ENCODE measurements at places on chromosomes 2 and 18. TPM values are rescaled to one million over a fixed set of nuclear protein-coding genes. Genes with fewer than 3 reads are reported as not detected.

DNA sequence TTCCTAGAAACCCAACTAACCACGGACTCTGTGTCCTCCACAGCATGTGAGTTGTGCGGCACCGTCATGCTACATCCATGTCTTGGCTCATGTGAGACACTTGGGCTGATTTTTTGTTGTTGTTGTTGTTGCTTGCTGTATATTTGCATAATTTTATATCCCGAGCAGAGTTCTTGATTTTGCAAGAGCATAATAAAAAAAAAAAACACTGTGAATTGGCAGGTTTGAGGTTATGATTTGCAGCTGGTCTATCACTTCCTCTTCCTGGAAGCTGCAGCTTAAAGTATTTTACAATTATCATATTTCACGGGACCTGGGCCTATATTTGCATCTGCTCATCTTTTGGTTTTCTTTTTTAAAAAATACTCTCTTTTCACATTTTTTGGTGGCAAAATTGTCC, 142.3 kb upstream of the NRP2 start:
- no peak for DNase-seq
- H3K4me3 ChIP-seq = no peak overlapping the region
- no peaks in the 10 kb centered on the region for H3K27me3 ChIP-seq
- no peak overlapping the region for H3K27ac ChIP-seq
- H3K36me3 ChIP-seq = no peaks in the 10 kb centered on the region

GRCh38 chr2:220332886-220333285, 705.5 kb downstream of the SLC4A3 start:
- H3K27ac ChIP-seq = no peak overlapping the region
- H3K4me1 ChIP-seq = no peaks in the 10 kb centered on the region
- H3K4me3 ChIP-seq = no peak overlapping the region
- H3K36me3 ChIP-seq = no peaks in the 10 kb centered on the region
- DNase-seq = no peak

DNA sequence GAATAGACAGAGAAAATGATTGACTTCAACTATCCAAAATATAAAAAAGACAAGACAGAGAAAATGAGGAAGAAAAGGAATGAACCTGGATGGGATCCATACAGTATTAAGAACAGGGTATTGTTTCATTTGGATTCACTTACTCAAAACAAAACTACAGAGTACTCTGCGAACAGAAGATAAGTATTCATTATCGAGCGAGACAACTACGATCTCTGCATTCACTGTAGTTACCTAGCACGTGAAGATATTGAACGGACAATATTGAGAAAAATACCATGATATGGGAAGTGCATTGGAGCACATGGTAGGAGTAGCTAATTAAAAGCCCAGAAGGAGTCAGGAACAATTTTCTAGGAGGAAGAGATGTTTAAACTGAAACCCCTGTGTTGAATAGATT, 1.0 kb upstream of the ORC2 start:
- no peaks in the 10 kb centered on the region for H3K36me3 ChIP-seq
- H3K4me3 ChIP-seq = peak overlapping the region; percentile 98
- no peaks in the 10 kb centered on the region for H3K4me1 ChIP-seq

SIX2 gene
- not detected for polyA plus RNA-seq

- H3K36me3 ChIP-seq = no peaks in the 10 kb centered on the region
- H3K27me3 ChIP-seq = no peaks in the 10 kb centered on the region
- no peak overlapping the region for H3K27ac ChIP-seq
- DNase-seq = no peak
- H3K4me1 ChIP-seq = no peaks in the 10 kb centered on the region
- H3K4me3 ChIP-seq = no peak overlapping the region
Observed at GRCh38 chr2:163641986-163642385, 93.8 kb downstream of the FIGN start.

DNA sequence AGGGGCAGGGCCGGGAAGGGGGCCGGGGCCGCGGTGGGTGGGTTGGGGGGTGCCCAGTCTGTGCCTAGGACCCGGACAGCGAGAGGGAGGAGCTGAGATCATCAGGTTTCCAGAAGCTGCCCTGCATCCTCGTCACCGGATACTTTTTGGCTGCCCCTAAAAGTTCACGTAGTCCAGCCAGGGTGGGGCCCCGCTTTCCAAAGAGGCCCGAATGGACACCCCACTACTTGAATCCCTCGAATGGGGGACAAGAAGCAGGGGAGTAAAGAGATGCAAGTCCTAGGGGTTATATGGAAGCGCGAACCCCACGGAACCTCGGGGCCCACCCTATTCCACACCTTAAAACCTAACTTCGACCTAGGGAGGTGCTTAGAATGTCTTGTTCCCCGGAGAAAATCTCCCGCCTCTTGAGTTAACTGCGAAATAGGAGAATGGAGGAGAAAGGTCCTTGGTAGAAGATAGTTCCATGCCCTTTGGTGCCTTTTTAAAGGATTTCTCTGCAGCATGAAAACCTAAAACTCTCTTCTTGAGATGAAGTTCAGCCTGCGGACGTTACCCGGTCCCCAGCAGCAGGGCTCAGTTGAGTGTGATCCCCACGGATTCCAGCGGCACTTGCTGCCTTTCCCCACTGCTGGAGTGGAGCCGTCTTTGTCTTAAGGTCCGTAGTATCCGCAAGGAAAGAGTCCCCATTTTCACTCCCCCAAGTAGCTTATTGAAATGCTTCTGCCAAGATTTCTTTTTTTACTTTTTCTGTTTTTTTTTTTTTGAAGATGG, 2.1 kb upstream of the RNF152 start:
- peak overlapping the region; percentile 97 for H3K4me3 ChIP-seq
- peak overlapping the region; percentile 69 for H3K27ac ChIP-seq
- H3K36me3 ChIP-seq = no peaks in the 10 kb centered on the region

GAL3ST2 gene
- polyA plus RNA-seq = 4.2 TPM

DNA sequence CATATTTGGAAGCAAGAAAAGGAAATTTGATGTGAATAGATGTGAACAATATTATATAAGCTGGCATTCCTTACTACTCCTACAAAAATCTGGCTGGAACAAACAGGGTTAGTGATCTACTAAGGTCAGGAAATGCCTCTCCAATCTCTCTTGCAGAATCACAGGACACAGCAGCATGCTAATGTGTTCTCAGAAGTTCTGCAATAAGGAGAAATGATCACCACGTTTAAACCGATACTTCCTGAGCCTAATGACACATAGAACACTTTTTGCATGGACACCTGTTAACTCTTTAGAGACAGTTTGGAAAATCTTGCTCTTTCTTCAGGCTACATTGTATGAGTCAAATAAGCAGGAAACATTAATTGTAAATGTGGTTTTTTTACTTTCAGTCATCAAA, 89.6 kb upstream of the MAP3K20 start:
- no peak overlapping the region for H3K27ac ChIP-seq
- H3K4me1 ChIP-seq = peaks cover 6% of the 10 kb centered on the region
- DNase-seq = no peak
- no peaks in the 10 kb centered on the region for H3K36me3 ChIP-seq

- no peaks in the 10 kb centered on the region for H3K36me3 ChIP-seq
- H3K4me3 ChIP-seq = no peak overlapping the region
- no peak overlapping the region for H3K27ac ChIP-seq
- H3K27me3 ChIP-seq = no peaks in the 10 kb centered on the region
- no peaks in the 10 kb centered on the region for H3K4me1 ChIP-seq
Observed at GRCh38 chr2:121118951-121119350, 166.1 kb downstream of the TFCP2L1 start.

ARPC2 gene
- polyA plus RNA-seq = 366 TPM

GRCh38 chr2:86358957-86359356, 21.5 kb upstream of the REEP1 start:
- H3K4me3 ChIP-seq = no peak overlapping the region
- no peaks in the 10 kb centered on the region for H3K27me3 ChIP-seq
- no peak overlapping the region for H3K27ac ChIP-seq
- no peaks in the 10 kb centered on the region for H3K4me1 ChIP-seq

HOXD10 gene
- polyA plus RNA-seq = 1.5 TPM

FOXD4L1 gene
- polyA plus RNA-seq = 0.06 TPM

DNA sequence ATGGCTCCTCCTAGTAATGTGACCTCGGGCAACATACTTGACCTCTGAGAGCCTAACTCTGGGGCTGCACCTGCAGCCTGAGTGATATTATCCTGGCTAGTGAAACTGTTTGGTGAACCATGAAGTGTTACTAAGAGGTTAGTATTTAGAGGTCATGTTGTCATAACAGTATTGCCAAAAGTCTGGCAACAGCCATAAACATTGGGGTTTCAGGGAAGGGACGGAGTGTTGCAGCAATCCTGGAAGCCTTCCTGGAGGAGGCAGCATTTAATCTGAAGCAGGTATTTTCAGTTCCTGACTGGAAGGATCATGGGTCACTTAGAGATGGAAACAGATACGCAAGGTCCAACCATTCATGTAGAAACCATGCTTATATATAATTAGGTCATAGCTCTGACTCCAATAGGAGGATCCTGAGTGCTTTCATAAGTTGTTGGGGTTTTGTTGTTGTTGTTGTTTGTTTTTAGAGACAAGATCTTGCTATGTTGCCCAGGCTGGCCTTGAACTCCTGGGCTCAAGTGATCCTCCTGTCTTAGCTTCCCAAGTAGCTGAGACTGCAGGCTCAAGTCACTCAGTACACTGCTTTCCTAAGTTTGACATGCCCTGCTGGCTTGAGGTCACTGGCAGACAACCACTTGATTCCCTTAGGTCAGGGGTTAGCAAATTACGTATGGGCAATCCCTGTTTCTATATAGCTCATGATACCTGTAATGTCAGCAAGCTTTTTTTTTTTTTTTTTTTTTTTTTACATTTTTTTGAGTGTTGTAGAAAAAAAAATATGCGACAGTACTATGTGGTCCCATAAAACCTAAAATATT, 21.5 kb downstream of the GPR39 start:
- H3K27me3 ChIP-seq = no peaks in the 10 kb centered on the region
- DNase-seq = no peak
- H3K4me1 ChIP-seq = no peaks in the 10 kb centered on the region
- H3K36me3 ChIP-seq = no peaks in the 10 kb centered on the region

GRCh38 chr2:98868548-98869271, 67.3 kb downstream of the CRACDL start:
- no peaks in the 10 kb centered on the region for H3K36me3 ChIP-seq
- H3K27ac ChIP-seq = no peak overlapping the region
- no peak for DNase-seq
- no peak overlapping the region for H3K4me3 ChIP-seq
- H3K27me3 ChIP-seq = no peaks in the 10 kb centered on the region

DNA sequence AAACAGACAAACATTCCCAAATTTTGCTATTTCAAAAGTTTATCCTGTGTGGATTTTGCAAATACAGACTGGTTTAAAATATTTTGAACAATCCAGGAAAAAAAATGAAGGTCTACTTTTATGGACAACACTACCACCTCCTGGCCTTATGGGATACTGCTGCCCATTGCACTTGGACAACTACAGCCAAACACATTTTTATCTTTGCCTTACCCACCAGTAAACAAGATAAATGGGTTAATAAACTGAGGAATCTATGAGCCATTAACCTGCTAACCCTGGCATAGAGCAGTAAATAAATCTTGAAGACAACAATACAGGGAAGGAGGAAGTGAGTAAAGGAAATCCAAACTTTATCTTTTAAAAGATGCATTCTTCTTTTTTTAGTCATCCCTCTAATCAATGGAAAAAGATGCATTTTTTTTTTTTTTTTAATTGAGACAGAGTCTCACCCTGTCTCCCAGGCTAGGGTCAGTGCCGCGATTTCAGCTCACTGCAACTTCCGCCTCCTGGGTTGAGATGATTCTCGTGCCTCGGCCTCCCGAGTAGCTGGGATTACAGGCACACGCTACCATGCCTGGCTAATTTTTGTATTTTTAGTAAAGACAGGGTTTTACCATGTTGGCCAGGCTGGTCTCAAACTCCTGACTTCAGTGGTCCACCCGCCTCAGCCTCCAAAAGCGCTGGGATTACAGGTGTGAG, 2.1 kb upstream of the SPIRE1 start:
- H3K4me3 ChIP-seq = no peak overlapping the region
- H3K27ac ChIP-seq = no peak overlapping the region
- no peaks in the 10 kb centered on the region for H3K36me3 ChIP-seq
- H3K4me1 ChIP-seq = peaks cover 4% of the 10 kb centered on the region

GRCh38 chr2:55196526-55196925, 35.6 kb downstream of the CLHC1 start:
- no peak overlapping the region for H3K4me3 ChIP-seq
- H3K4me1 ChIP-seq = no peaks in the 10 kb centered on the region
- H3K36me3 ChIP-seq = peaks cover 5% of the 10 kb centered on the region
- H3K27me3 ChIP-seq = no peaks in the 10 kb centered on the region
- DNase-seq = no peak

Data from sigmoid colon (tissue), 7 donors.